ENCODE measurements at places on chromosomes 2 and 18. TPM values are rescaled to one million over a fixed set of nuclear protein-coding genes. Genes with fewer than 3 reads are reported as not detected.

The NTSR2 gene
- not detected for total RNA-seq

GRCh38 chr2:25190536-25190935, 22.2 kb upstream of the POMC start:
- DNase-seq, result no peak
- H3K4me1 ChIP-seq, result no peaks in the 10 kb centered on the region
- no peaks in the 10 kb centered on the region for H3K36me3 ChIP-seq
- no peak overlapping the region for H3K4me3 ChIP-seq
- H3K27ac ChIP-seq, result peak overlapping the region; percentile 8

- no peak for DNase-seq
- no peak overlapping the region for H3K27ac ChIP-seq
- H3K36me3 ChIP-seq, result no peaks in the 10 kb centered on the region
- H3K4me3 ChIP-seq, result no peak overlapping the region
- no peaks in the 10 kb centered on the region for H3K27me3 ChIP-seq
These were observed 4.6 kb downstream of the SERPINB13 start for GRCh38 chr18:63591725-63592124.

DNA sequence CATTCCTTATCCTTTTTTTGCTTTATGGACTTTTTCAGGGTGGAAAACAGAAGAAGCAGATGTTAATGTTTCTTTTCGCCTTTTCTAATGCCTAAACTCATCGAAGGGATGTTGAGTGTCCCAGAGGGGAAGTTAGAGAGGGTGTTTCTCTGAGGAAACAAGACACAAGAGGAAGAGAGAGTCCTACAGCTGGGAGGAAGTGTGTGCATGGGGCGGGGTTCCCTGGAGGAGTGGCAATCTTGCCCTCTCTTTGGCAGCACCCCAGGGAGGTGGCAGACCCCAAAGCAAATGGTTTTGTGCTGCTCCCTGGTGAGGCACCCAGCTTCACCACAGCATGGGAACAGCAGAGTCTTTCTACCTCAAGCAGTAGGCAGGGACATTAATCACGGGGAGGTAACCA, 377.6 kb downstream of the RND3 start:
- H3K4me1 ChIP-seq, result no peaks in the 10 kb centered on the region
- DNase-seq, result no peak
- no peak overlapping the region for H3K4me3 ChIP-seq
- H3K36me3 ChIP-seq, result no peaks in the 10 kb centered on the region
- H3K27ac ChIP-seq, result no peak overlapping the region

GRCh38 chr2:183222751-183223150, 98.5 kb downstream of the NUP35 start:
- H3K27me3 ChIP-seq, result no peaks in the 10 kb centered on the region
- DNase-seq, result no peak
- peaks cover 8% of the 10 kb centered on the region for H3K36me3 ChIP-seq
- H3K27ac ChIP-seq, result no peak overlapping the region

GRCh38 chr18:43635397-43635796, 358.1 kb upstream of the SYT4 start:
- no peak overlapping the region for H3K4me3 ChIP-seq
- H3K27me3 ChIP-seq, result no peaks in the 10 kb centered on the region
- no peak overlapping the region for H3K27ac ChIP-seq
- DNase-seq, result no peak
- H3K4me1 ChIP-seq, result no peaks in the 10 kb centered on the region

The GRHL1 gene
- total RNA-seq, result 0.83 TPM

- H3K4me3 ChIP-seq, result no peak overlapping the region
- no peak for DNase-seq
- H3K27me3 ChIP-seq, result no peaks in the 10 kb centered on the region
- no peaks in the 10 kb centered on the region for H3K4me1 ChIP-seq
- H3K36me3 ChIP-seq, result no peaks in the 10 kb centered on the region
- no peak overlapping the region for H3K27ac ChIP-seq
These were observed 477.5 kb downstream of the SLC4A3 start for GRCh38 chr2:220104871-220105351.

The SGPP2 gene
- total RNA-seq, result 20.9 TPM

The TMEM150A gene
- total RNA-seq, result 3.5 TPM

The VSNL1 gene
- not detected for total RNA-seq

DNA sequence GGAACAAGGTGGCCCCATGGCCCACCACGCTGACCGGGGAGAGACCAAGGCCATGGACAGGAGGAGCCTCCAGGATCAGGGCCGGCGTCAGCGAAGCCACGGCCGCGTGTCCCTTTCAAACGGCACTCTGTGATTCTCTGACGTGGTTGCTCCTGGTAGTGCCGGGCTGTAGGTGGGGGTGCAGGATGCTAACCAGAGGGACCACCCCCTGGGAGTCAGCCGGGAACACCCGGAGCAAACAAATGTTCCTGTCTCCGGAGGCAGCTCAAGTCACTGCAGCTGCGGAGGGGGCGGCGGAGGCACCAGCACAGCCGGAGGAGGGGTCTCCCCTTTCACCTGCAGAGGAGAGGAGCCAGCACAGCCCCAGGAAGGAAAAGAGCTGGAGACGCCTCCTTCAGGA, 750.6 kb upstream of the SALL3 start:
- H3K36me3 ChIP-seq, result peaks cover 2% of the 10 kb centered on the region
- no peak for DNase-seq
- no peak overlapping the region for H3K4me3 ChIP-seq
- no peaks in the 10 kb centered on the region for H3K4me1 ChIP-seq

GRCh38 chr2:239316562-239317465, 84.0 kb downstream of the HDAC4 start:
- H3K4me1 ChIP-seq, result peaks cover 58% of the 10 kb centered on the region
- no peak overlapping the region for H3K27ac ChIP-seq
- peaks cover 19% of the 10 kb centered on the region for H3K36me3 ChIP-seq

GRCh38 chr2:48135797-48136196, 229.5 kb upstream of the FBXO11 start:
- no peaks in the 10 kb centered on the region for H3K27me3 ChIP-seq
- H3K4me1 ChIP-seq, result no peaks in the 10 kb centered on the region
- H3K36me3 ChIP-seq, result no peaks in the 10 kb centered on the region
- no peak overlapping the region for H3K27ac ChIP-seq
- DNase-seq, result no peak
- H3K4me3 ChIP-seq, result no peak overlapping the region

GRCh38 chr2:54551123-54551756, 95.1 kb downstream of the SPTBN1 start:
- no peak overlapping the region for H3K4me3 ChIP-seq
- H3K27me3 ChIP-seq, result no peaks in the 10 kb centered on the region
- peaks cover 52% of the 10 kb centered on the region for H3K4me1 ChIP-seq
- no peak for DNase-seq
- no peak overlapping the region for H3K27ac ChIP-seq

The PSME4 gene
- 39.5 TPM for total RNA-seq

DNA sequence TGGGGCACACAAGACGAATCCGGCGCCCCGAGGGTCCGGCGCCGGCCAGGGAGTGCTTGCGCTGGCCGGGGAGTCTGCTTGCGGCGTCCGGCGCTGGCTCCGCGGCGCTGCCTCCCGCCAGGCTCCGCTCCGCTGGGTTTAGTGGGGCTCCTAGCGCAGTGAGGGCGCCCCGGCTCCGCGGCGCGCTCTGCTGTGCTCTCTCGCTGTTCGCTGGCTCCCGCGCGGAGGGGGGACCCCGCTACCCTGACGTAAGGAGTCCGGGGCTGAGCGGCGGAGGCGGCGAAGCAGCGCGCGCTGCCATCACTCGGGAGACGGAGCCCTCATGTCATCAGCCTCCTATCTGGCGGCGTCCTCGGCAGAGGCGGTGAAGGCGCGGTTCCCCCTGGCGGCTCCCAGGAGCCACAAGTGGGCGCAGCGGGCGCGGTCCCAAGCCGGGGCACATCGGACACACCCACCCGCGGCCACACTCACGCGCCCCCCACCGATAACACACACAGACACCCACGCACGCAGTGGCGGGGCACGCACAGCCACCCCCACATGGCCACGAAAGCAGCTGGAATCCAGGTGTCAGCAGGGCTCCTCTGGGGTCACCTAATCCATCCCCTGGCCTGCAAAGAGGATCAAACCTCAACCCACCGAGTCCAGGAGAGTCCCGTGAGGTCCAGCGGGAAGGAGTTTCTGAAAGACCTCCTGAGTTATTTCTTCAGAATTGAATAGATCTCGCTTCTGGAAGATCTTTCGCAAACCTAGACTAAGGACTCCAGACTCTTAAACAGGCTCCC, at the start of gene C1QL2:
TSS of gene C1QL2 (minus strand) at position 189 of the 785 bp plus-strand sequence. CDS start 482 bp downstream, outside the sequence.
- peak; percentile 3 for DNase-seq
- no peaks in the 10 kb centered on the region for H3K36me3 ChIP-seq
- H3K4me3 ChIP-seq, result peak within 1 kb of the TSS; percentile 35
- H3K27me3 ChIP-seq, result peaks cover 61% of the 10 kb centered on the region
- no peak within 1 kb of the TSS for H3K27ac ChIP-seq

- H3K4me1 ChIP-seq, result peaks cover 19% of the 10 kb centered on the region
- H3K27me3 ChIP-seq, result no peaks in the 10 kb centered on the region
- DNase-seq, result no peak
- peaks cover 1% of the 10 kb centered on the region for H3K36me3 ChIP-seq
- H3K27ac ChIP-seq, result peak overlapping the region; percentile 72
- no peak overlapping the region for H3K4me3 ChIP-seq
These were observed 21.0 kb upstream of the CDKL4 start for GRCh38 chr2:39264733-39265132.

DNA sequence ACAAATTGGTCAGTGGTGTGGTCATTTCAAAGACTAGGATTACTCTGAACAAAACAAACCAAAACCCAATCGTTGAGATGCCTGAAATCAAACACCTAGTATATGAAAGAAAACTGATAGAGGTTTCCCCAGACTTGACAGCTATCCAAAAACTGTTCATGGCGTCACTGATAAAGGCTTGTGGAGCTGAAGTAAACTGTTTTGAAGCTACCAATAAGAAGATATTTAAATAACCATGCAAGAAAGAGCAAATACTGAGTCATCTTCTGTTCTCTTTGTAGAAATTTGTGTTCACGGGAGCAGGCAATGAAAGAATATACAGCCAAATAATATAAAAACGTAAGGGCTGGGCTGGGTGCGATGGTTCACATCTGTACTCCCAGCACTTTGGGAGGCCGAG, 7.5 kb upstream of the COLEC11 start:
- no peaks in the 10 kb centered on the region for H3K27me3 ChIP-seq
- H3K27ac ChIP-seq, result no peak overlapping the region
- DNase-seq, result no peak
- H3K4me1 ChIP-seq, result no peaks in the 10 kb centered on the region
- H3K4me3 ChIP-seq, result no peak overlapping the region
- H3K36me3 ChIP-seq, result peaks cover 2% of the 10 kb centered on the region

The MARCHF7 gene
- 91.4 TPM for total RNA-seq

- H3K36me3 ChIP-seq, result peaks cover 4% of the 10 kb centered on the region
- H3K27ac ChIP-seq, result no peak overlapping the region
- peaks cover 76% of the 10 kb centered on the region for H3K27me3 ChIP-seq
- DNase-seq, result no peak
- peak overlapping the region; percentile 91 for H3K4me3 ChIP-seq
These were observed 2.0 kb downstream of the ZNF521 start for GRCh38 chr18:25349926-25350487.

DNA sequence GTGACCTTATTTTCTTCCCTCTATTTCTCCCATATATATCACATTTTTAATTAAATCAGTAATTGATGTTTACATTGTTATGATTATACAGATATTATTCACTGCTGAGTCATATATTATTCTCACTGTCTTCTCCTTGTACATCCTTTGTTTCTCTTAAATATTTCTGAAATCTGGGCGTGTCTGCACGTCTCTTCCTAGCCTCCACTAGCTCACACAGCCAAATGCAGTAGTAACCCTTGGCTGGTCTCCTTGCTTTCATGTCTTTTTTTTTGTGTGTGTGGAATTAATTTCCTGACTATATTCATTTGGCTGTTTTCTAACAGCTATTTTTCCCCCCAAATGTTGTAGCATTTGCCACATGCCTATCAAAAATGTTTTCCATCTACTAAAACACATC, 15.8 kb downstream of the CCNYL1 start:
- peaks cover 2% of the 10 kb centered on the region for H3K36me3 ChIP-seq
- H3K4me3 ChIP-seq, result no peak overlapping the region
- DNase-seq, result no peak
- no peaks in the 10 kb centered on the region for H3K27me3 ChIP-seq
- no peak overlapping the region for H3K27ac ChIP-seq

The SLC4A3 gene
- not detected for total RNA-seq

The G6PC2 gene
- not detected for total RNA-seq

GRCh38 chr2:128710729-128711128, 392.1 kb upstream of the HS6ST1 start:
- H3K4me1 ChIP-seq, result no peaks in the 10 kb centered on the region
- H3K27ac ChIP-seq, result no peak overlapping the region
- no peak overlapping the region for H3K4me3 ChIP-seq
- peaks cover 8% of the 10 kb centered on the region for H3K36me3 ChIP-seq

- peaks cover 6% of the 10 kb centered on the region for H3K4me1 ChIP-seq
- no peaks in the 10 kb centered on the region for H3K27me3 ChIP-seq
- no peak overlapping the region for H3K27ac ChIP-seq
- H3K36me3 ChIP-seq, result no peaks in the 10 kb centered on the region
- peak; percentile 65 for DNase-seq
- H3K4me3 ChIP-seq, result no peak overlapping the region
These were observed 62.6 kb upstream of the ZNF397 start for GRCh38 chr18:35178260-35178659.

The OTOS gene
- not detected for total RNA-seq

The TEKT4 gene
- total RNA-seq, result not detected

- DNase-seq, result peak; percentile 65
- peaks cover 2% of the 10 kb centered on the region for H3K36me3 ChIP-seq
- H3K27ac ChIP-seq, result peak overlapping the region; percentile 97
- H3K4me3 ChIP-seq, result peak overlapping the region; percentile 94
These were observed 367 bp upstream of the ZNF236 start for GRCh38 chr18:76821875-76822505.

- H3K36me3 ChIP-seq, result no peaks in the 10 kb centered on the region
- DNase-seq, result no peak
- H3K4me3 ChIP-seq, result no peak overlapping the region
- H3K27me3 ChIP-seq, result no peaks in the 10 kb centered on the region
- peaks cover 12% of the 10 kb centered on the region for H3K4me1 ChIP-seq
These were observed 58.4 kb downstream of the WDSUB1 start for GRCh38 chr2:159228081-159228581.

The RNF125 gene
- total RNA-seq, result 40.5 TPM

GRCh38 chr2:124066776-124067175, 41.7 kb downstream of the CNTNAP5 start:
- DNase-seq, result no peak
- no peak overlapping the region for H3K4me3 ChIP-seq
- peaks cover 4% of the 10 kb centered on the region for H3K36me3 ChIP-seq

The HOXD13 gene
- total RNA-seq, result not detected

The ACKR3 gene
- total RNA-seq, result 1.0 TPM

The FEV gene
- total RNA-seq, result not detected

GRCh38 chr2:232228971-232229894, 149.3 kb upstream of the ALPP start:
- H3K27ac ChIP-seq, result no peak overlapping the region
- no peak for DNase-seq
- H3K4me1 ChIP-seq, result peaks cover 13% of the 10 kb centered on the region
- H3K36me3 ChIP-seq, result no peaks in the 10 kb centered on the region
- H3K4me3 ChIP-seq, result no peak overlapping the region

The PRSS56 gene
- 0.39 TPM for total RNA-seq

Data from activated T-cell treated with anti-CD3 and anti-CD28 coated beads, Interleukin-2, amount 50 U/mL, for 72 hours (primary cell).